ENCODE measurements at places on chromosomes 7 and 10.

- no peak for DNase-seq
Measured at GRCh38 chr7:110841840-110842545, 248.9 kb upstream of the LRRN3 start.

DNA sequence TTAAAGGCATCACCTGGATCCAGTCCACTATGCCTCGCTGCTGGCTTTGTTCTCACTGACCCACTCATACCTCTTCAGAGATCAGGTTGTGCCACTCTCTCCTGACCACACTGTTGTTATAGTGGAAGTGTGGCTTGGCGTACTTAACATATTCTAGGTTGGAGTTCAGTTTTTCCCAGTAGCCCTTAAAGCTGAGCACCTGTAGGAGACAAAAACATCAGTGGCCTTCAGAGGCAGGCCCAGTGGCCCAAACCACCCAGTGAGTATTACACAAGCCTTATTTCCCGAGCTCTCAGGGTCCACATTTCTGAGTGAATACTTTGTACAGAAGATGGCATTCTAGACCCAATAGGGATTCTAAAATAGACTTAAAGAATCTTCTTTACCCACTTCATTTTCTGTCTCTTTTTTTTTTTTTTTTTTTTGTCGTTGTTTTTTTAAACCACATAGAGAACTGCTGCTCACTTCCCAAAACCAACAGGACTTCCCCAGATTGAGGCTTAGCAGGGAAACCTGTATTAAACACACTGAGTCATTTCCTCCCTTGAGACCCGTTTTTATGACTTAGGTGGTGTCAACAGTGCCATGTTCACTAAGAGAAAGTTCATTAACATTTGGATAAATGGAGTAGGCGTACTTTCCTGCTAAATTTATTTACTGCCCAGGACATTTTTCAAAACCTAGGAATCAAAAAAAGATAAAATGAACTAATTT, 85.8 kb downstream of the GSAP start:
- no peak for DNase-seq

GRCh38 chr10:79093658-79094411, 25.1 kb downstream of the ZMIZ1 start:
- no peak for DNase-seq

- DNase-seq: no peak
Measured at GRCh38 chr10:11320809-11321520, 290.5 kb downstream of the USP6NL start.

DNA sequence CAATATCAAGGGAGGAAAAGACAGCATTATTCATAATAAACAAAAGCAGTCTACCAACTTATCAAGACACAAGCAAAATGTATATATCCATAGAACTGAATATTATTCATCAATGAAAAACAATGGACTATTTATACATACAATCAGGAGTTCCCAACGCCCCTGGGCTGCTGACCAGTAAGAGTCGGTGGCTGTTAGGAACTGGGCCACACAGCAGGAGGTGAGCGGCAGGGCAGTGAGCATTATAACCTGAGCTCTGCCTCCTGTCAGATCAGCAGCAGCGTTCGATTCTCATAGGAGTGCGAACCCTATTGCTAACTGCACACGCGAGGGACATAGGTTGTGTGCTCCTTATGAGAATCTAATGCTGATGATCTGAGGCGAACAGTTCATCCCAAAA, 71.7 kb upstream of the GPR22 start:
- DNase-seq: no peak

Data from left kidney (tissue), 8 donors.